ENCODE measurements at places on chromosomes 4 and X.

GRCh38 chrX:125436855-125437254 lies 117.2 kb downstream of the TEX13C start:
- no peak for DNase-seq

DNA sequence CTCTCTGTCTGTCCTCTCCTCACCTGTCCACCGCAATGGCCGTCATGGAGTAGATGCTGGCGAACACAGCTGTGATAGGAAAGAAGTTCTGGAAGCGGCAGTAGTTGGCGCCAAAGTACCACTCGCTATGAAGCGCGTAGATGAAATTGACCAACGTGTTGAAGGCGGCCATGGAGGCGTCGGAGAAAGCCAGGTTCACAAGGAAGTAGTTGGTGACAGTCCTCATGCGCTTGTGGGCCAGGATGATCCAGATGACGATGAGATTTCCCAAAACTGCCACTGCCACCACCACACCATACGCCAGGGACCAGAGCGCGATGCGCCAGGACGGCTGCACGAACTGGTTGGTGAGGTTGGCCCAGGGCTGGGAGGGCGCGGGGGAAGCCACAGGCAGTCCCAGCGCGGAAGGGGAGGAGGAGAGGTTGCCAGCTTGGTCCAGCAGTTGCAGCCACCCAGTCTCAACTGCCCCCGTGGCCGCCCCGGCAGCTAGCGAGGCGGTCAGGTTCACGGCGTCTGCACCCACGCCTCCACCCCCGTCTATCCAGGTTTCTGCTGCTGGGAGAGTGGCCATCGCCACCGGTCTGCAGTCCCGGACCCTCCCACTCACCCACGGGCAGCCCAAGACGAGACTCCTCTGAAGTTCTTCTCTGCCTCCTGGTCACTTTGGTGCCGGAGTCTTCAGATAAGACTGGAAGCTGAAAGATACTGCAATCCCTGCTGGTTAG lies 518 bp downstream of the TACR3 start:
- DNase-seq, result no peak

DNA sequence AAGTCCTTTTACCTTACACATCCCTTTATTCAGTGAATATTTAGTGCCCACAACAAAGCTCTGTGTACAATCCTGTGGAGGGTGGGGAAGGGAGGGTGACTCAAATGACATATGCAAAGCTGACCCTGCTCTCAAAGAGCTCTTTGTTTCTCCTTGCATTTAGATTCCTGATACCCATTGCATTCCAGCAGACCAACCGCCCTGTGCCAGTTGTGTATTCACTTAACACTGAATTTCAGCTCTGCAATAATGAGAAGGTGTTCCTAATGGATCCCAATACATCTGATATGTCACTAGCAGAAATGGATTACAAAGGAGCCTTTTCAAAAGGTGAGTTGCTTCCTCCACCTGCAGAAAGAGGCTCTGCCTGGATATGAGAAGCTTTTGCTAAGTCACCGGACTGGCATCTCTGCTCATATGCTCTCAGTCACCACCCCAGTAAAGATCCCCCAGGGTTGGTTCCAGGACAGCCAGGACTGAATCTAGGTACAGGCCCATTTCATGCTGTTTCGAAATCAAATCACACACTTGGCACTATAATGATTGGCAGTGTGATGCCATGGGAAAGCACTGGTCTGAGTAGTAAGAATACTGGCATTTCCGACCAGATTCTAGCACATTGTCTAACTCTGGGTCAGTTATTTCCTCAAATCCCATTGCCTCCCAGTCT lies 17.1 kb upstream of the ANXA3 start:
- DNase-seq, result no peak

GRCh38 chrX:130700629-130701028 lies 202.4 kb downstream of the ENOX2 start:
- no peak for DNase-seq

DNA sequence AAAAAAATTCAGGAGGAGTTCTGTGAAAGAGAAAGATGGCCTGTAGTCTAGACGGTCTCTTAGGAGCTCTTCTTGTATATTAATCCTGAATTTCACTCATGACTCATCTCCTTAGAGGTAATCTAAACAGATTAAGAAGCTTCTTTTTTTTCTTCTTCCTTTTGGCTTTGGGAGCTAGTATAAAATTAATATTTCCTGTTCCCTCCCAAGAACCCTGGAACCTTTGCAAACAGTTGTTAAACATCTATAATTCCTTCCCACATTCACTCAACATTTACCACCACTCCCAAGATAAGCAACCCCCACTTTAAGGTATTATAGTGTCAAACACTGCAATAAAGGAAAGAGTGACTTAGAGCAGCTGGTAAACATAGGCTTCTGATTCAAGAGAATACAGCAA lies 146.4 kb upstream of the EDNRA start:
- DNase-seq, result no peak

DNA sequence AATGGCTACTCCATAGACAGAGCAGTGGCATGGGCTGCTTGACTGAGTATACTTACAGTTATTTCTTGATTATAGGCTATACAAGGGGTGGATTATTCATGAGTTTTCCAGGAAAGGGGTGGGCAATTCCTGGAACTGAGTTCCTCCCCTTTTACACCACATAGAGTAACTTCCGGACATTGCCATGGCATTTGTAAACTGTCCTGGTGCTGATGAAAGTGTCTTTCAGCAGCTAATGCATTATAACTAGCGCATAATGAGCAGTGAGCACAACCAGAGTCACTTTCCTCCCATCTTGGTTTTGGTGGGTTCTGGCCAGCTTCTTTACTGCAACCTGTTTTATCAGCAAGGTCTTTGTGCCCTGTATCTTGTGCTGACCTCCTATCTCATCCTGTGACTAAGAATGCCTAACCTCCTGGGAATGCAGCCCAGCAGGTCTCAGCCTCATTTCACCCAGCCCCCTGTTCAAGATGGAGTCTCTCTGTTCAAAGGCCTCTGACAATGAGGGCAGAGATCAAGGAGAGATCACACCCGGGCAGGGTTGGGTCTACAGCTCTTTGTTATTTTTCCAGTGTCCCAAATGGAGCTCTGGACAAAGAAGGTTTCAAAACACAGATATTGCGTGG lies 468.4 kb upstream of the PRKX start:
- DNase-seq, result no peak

GRCh38 chr4:22385611-22386011 lies 130.3 kb downstream of the ADGRA3 start:
- DNase-seq, result no peak

DNA sequence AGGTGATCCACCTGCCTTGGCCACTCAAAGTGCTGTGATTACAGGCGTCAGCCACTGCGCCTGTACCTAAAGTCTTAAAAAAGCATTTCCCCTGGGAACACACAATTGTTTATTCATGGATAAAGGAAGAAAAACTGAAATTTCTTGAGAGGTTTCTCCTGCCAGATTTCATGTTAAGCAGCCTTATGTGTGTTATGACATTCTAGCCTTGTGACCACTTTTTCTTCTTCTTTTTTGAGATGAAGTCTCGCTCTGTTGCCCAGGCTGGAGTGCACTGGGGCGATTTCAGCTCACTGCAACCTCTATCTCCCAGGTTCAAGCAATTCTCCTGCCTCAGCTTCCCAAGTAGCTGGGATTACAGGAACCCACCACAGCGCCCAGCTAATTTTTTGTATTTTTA lies 57.8 kb upstream of the PLAC8 start:
- no peak for DNase-seq

- DNase-seq, result no peak
These were observed 33.7 kb upstream of the MSL3 start for GRCh38 chrX:11724122-11725017.

GRCh38 chr4:30989508-30989907 lies 269.3 kb downstream of the PCDH7 start:
- no peak for DNase-seq

DNA sequence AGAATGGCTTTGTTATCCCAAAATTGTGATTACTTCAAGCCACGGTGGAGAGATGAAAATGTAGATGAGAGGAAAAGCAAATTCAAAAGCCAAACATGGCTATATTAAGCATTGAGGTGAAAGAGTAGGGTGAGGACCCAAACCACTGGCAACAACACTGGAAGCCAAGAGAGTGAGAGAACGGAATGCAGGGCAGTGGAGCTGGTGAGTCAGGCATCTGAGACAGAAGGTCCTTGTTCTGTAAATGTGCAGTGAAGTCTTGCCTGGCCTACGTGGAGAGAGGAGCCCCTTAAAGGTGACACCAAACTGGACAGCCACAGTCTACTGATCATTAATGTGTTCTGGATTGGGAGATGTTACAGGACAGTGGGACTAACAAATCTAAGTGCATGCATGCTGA lies 22.8 kb upstream of the SEC24B start:
- no peak for DNase-seq

DNA sequence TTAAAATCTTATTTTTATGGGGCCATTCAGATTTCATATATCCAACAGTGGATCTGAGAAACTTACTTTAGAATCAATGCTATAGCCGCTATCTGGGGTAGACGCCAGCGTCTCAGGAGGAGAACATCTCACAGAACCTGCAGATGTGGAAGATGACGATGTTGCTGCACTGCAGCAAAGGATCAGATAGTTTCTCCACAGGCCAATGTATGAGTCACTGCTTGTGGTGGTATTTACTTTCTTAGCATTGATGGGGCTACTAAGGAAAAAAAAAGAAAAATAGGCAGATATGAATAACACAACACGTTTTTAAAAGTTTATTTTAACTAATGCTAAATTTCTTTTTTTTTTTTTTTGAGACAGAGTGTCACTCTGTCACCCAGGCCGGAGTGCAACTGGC lies 85.9 kb downstream of the ZAR1 start:
- no peak for DNase-seq
